Activated CD8-positive, alpha-beta memory T cell treated with anti-CD3 and anti-CD28 coated beads, Interleukin-2, amount 50 U/mL, for 4 hours (primary cell): ENCODE measurements at places on chromosomes 13 and 19.

DNA sequence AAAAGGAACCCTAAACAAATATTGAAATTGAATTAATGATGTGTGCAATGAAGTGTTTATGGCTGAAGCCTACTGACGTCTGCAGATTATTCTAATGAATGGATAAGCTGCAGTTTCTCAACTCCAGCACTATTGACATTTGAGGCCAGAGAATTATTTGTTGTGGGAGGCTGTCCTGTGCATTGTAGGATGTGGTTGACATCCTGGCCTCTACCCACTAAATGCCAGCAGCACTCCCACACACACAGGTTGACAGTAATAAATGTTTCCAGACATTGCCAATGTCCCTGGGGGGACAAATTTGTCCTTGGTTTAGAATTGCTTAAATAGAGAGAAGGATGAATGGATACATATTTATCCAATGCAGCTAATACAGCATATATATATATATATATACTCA lies 19.2 kb upstream of the MYH14 start:
- no peak for DNase-seq

DNA sequence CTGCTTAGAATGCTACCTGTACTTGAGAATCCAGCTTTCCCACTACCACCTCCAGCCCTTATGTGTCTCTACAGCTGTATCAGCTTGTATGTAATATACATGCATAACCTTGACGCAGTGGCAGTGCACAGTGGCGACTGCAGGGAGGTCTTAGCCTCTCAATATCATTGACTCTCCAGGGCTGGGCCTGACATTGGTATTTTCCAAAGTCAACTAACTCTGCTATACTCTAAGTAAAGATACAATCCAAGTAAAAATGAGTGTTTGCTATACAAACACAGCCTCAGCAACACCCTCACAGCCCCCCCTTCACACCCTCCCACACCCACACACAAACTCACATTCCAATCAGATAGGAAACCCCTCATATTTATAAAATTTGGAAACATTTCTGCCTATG lies 6.7 kb upstream of the UBL3 start:
- DNase-seq = no peak

- no peak for DNase-seq
Observed at GRCh38 chr19:18422530-18423191, 3.5 kb downstream of the SSBP4 start.

DNA sequence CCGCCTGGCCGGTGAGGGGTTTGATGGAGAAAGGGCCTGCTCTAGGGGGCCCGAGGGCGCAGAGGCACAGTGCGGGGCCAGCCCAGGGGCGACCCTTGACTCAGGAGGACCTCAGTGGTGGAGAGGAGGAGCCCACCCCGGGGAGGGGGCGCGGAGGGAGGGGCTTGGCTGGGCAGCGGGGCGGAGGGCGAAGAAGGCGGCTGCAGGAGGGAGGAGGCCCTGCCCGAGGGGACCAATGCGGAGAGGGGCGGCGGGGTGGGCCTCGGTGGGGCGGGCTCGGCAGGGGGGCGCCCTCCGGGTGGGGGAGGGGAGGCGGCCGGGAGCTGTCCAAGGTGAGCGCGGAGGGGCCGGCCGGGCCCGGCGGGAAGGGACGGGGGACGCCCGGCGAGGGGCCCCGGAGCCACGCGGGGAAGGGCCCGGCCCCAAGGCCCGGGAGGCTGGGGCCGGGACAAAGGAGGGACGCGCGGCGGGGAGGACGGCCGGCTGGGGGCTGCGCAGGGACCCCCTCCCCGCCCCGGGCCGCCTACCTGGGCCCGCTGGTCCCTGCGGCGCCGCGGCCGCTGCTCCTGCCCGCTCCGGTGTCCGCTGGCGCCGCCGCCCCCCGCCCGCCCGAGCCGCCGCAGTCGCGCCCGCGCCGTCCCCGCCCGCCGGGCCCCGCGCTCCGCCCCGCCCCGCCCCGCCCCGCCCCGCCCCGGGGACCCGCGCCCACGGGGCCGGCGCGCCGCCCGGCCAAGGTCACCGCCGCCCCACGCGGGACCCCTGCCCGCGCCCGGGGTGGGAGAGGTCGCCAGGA lies at the start of gene DIRAS1:
Gene DIRAS1, minus strand, starts transcription at position 596 of the 793 bp plus-strand sequence. CDS start 3,566 bp downstream, outside the sequence.
- no peak for DNase-seq

GRCh38 chr19:16736709-16737108 lies 17.1 kb downstream of the NWD1 start:
- DNase-seq = no peak

DNA sequence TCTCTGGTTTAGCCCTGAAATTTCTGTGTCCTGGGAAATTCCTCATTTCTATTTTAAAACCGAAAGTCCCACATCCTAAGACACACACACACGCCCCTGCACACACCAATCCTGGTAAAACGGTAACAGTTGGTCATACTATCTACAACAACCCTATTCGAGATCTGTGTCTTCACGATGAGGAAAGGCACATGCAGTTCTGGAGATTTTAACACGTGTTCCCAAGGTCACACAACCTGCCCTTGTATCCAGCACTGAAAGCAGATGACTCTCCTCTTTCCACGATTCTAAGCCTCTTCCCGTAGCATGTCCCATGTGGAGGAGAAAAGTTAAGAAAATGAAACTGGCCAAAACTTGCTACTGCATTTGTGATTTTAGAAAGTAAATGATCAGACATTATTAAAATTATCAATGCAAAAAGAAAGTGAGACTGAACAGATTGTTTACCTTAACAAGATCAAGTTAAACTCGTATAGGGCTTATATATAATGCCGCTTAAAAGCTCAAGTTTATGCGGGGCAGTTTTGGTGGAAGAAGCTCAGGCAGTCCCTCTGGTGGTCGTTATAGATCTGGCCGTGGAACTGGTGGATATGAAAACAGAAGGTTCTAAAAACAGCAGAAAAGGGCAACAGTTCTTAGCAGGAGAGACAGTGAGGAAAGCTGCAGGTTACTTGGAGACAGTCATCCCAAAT lies 32.7 kb downstream of the VSTM1 start:
- no peak for DNase-seq

GRCh38 chr13:58994077-58994476 lies 1169.7 kb downstream of the DIAPH3 start:
- DNase-seq = no peak

- peak; percentile 41 for DNase-seq
Observed at GRCh38 chr19:47157431-47158321, 27.0 kb downstream of the SAE1 start.

DNA sequence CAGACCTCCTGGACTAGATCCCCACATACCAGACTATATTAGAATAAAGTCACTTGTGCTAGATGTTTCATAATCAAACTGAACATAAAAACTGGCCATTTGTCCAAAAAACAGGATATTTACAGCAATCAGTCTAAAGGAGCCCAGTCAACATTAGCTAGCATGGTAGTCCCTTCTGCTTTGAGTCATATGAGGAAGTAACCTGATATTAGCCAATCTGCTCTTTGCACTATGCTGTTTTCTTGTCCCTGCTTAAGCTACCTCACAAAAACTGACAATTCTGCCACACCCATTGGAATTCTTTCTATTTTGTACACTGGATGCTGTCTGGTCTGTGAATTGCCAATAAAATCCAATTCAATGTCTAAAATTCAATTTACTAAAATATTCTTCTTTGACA lies 1824.2 kb downstream of the OLFM4 start:
- no peak for DNase-seq

- DNase-seq = no peak
Observed at GRCh38 chr19:41540041-41540695, 35.8 kb upstream of the CEACAM21 start.

- no peak for DNase-seq
Observed at GRCh38 chr19:33432015-33432414, 58.5 kb downstream of the CEBPG start.

GRCh38 chr19:47417746-47418691 lies 1.3 kb downstream of the MEIS3 start:
- no peak for DNase-seq

DNA sequence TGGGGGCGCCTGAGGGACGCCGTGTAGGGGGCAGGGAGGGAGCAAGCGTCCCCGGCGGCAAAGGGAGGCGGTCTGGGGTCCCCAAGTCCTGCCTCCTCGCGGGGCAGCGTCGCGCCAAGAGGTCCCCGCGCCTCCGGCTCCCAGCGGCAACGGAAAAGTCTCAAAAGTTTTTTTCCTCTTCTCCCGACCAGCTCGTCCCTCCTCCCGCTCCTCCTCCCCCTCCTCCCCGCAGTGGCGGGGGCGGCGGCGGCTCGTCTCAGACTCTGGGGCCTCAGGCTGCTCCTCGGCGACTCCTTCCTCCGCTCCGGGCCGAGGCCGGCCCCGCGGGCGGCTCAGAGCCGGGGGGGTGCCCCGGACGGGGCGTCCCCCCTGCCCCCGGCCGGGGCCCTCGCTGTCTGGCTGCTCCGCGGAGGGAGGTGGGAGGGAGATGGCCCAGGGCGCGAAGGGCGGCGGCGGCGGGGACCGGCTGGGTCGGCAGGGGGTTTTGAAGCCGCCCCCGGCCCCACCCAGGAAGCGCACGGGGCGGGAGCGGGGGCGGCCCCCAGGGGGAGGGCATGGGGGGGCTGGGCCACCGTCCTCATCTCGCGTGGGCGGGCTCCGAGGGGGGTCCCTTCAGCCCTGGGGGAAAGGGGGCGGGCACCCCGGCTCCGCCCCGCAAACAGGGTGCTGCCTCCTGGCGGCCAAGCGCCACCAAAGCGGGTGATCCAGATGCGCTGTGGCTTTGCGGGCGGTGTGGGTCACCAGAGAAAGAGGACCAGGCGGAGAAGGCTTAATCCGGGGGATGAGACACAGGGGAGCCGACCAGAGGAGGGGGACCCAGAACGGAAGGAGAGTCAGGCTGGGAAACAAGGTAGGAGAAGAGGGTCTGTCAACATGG lies at the start of gene TGFB1:
Gene TGFB1, minus strand, starts transcription at position 457 of the 877 bp plus-strand sequence. CDS start 878 bp downstream, outside the sequence.
- peak; percentile 98 for DNase-seq

DNA sequence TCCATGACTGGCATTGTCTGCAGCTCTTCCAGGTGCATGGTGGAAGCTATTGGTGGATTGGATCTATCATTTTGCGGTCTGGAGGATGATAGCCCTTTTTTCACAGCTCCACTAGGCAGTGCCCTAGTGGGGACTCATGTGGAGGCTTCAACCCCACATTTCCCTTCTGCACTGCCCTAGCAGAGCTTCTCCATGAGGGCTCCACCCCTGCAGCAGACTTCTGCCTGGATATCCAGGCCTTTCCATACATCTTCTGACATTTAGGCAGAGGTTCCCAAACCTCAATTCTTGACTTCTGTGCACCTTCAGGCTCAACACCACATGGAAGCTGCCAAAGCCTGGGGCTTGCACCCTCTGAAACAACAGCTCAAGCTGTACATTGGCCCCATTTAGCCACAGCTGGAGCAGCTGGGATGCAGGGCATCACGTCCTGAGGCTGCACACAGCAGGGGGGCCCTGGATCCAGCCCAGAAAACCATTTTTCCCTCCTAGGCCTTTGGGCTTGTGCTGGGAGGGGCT lies 800.2 kb upstream of the MIR17HG start:
- no peak for DNase-seq

DNA sequence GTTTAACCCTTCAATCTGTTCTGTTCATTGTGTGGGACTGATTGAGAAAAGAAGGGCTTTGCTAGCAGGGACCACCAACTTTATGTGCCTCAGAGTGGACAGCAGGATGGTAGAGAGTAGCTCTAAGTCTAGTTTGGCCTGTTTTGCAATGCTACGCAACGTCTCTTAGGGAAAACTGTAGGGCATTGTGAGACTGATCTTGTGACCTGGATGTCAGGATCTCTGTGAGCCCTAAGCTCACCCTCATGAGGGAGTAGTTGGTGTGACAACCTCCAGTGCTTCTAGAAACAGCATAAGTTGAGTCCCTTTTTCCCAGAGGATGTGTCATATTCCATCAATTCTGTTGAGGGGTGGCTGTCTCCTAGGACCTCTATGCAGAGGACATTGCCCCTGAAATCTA lies 9.5 kb upstream of the ZNF543 start:
- no peak for DNase-seq

DNA sequence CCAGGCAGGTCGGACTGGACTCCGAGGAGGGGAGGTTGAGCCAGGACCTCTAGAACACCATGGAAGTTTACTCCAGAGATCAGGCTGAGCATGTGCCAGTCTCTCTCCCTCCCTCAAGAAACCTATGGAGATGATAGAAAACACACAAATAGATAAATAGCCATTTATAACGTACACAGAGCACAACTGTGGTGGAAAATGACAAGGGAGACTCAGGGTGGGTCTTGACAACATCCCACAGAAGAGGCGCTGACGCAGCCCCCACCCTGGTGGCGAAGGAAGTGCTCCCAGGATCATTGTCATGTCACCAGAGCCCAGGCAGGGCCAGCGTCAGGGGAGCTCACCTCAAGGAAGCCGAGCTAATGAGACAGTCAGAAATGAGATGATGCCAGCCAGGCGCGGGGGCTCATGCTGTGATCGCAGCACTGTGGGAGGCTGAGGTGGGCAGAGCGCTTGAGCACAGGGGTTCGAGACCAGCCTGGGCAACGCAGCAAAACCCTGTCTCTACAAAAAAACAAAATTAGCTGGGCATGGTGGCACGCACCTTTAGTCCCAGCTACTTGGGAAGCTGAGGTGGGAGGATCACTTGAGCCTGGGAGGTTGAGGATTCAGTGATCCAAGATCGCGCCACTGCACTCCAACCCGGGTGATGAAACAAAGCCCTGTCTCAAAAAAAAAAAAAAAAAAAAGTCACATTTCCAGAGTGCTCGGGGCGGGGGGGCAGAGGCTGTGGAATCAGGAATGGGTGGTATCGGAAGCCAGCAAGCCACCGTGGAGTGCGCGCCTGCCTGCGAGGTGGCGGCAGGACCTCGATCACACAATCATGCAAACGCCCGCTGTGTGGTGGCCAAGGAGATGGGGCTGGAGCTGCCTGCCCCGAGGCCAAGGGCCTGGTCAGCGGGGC lies 178.4 kb downstream of the KDM4B start:
- no peak for DNase-seq

- no peak for DNase-seq
Observed at GRCh38 chr13:88281841-88282240, 610.7 kb downstream of the SLITRK5 start.

- no peak for DNase-seq
Observed at GRCh38 chr13:101817898-101818297, 365.4 kb downstream of the ITGBL1 start.

DNA sequence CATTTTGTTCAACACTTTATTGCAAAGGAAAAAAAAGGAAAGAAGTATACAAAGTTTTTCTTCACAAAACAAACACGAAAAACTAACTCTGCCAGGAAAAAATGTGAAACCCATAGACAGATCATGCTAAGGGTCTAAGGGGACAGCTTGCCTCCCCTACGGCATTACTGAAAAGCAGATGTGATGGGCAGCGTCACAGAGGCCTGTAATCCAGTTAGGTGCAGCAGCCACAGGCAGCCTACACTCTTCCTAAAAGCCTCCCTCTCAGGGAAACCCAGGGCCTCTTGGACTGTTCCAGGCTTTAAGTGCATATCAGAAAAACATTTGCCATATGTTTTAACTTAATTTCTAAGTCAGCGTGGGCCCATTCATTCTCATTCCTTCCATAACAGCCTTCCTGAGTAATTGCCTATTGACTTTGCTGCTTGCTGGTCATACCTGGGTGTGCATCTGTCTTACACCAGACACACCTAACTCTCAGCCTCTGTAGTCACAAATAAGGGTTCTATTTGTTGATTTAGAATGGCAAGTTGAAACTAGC lies 135.7 kb upstream of the SERP2 start:
- no peak for DNase-seq
